ENCODE measurements at places on chromosomes 16 and 17. TPM values are rescaled to one million over a fixed set of nuclear protein-coding genes. Genes with fewer than 3 reads are reported as not detected.

The KRT33B gene
- total RNA-seq, result not detected

The RHBDF1 gene
- 0.11 TPM for total RNA-seq

The XYLT1 gene
- total RNA-seq, result 47.7 TPM

The MED31 gene
- 19.1 TPM for total RNA-seq

The PTGES3L gene
- 0.52 TPM for total RNA-seq

The ZNF423 gene
- total RNA-seq, result not detected

The TNFRSF17 gene
- not detected for total RNA-seq

The YPEL2 gene
- total RNA-seq, result 5.8 TPM

The TRIM16 gene
- 13.7 TPM for total RNA-seq

The HOXB2 gene
- 24.0 TPM for total RNA-seq

The ESRP2 gene
- total RNA-seq, result not detected

The POLR3K gene
- 48.5 TPM for total RNA-seq

The CD300H gene
- not detected for total RNA-seq

The GCGR gene
- 0.07 TPM for total RNA-seq

The CD300LB gene
- not detected for total RNA-seq

The FOXC2 gene
- total RNA-seq, result not detected

The KCNJ12 gene
- not detected for total RNA-seq

The SERPINF2 gene
- total RNA-seq, result 0.48 TPM

The CACNG5 gene
- total RNA-seq, result not detected

The DNASE1L2 gene
- total RNA-seq, result 2.6 TPM

The ENPP7 gene
- total RNA-seq, result not detected

The ABCC11 gene
- total RNA-seq, result 0.05 TPM

The MYH3 gene
- 5.0 TPM for total RNA-seq

The CHAD gene
- total RNA-seq, result not detected

The SMCR8 gene
- 25.6 TPM for total RNA-seq

The KRTAP9-2 gene
- total RNA-seq, result not detected

The MEIOB gene
- not detected for total RNA-seq

The HOXB1 gene
- not detected for total RNA-seq

The CCDC200 gene
- not detected for total RNA-seq

The C17orf113 gene
- 0.05 TPM for total RNA-seq
